Caki2 (cell line): ENCODE measurements at places on chromosomes 13 and 19. TPM values are rescaled to one million over a fixed set of nuclear protein-coding genes. Genes with fewer than 3 reads are reported as not detected.

GRCh38 chr19:16290692-16291091 lies 33.9 kb upstream of the KLF2 start:
- no peak for DNase-seq

The ZNF540 gene
- not detected in 2 replicates for total RNA-seq

GRCh38 chr19:35861640-35862160 lies 5.0 kb downstream of the KIRREL2 start:
- DNase-seq = no peak

DNA sequence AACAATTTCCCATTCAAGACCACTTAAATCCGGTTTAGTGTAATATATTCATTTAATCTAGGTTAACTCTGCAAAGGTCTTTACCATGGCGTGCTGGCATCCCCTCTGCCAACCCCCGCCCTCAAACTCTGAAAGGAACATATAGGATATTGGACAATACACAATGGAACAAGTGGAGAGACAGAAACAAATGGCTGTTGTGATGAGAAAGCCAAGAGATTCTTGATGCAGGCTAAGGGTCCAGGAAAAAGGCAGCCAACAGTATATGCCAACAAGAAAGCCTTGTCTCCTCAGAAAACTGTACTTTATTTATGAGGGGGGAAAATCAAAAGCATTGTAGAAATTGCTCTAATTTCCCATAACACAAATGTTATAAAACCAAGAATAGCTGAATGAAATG lies 407.3 kb upstream of the SGCG start:
- DNase-seq = no peak

The C13orf42 gene
- total RNA-seq = not detected in 2 replicates

DNA sequence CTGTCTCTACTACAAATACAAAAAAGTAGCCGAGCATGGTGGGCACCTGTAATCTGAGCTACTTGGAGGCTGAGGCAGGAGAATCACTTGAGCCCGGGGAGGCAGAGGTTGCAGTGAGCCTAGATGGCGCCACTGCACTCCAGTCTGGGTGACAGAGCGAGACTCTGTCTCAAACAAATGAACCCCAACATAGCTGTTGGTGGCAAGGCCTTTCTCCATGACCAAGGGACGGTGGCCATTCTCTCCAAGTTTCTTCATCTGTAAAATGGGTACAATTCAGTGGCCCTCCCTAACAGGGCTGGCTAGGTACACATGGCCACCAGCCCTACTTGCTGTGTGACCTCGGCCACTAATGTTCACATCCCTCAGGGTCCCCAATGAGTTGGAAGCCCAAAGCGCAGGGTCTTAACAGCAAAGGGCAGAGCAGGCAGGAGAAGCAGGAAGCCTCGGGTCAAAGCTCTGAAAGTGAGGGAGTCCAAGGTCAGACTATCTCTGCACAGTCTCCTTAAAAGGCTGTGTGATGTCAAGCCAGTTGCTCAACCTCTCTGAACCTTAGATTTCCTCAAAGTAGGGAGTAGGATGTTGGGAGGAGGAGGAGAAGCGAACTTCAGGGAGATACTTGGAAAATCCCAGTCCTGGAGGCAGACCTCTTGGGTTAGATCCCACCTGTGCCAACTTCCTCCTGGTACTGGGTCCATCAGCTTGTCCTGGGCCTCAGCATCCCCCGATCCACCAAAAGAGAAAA lies 2.7 kb downstream of the JUND start:
- no peak for DNase-seq

GRCh38 chr13:77807431-77808135 lies 110.1 kb downstream of the SLAIN1 start:
- DNase-seq = no peak
